ENCODE measurements at places on chromosomes 7 and 10.

- no peak overlapping the region for H3K27ac ChIP-seq
- no peaks in the 10 kb centered on the region for H3K36me3 ChIP-seq
- H3K4me3 ChIP-seq, result no peak overlapping the region
- no peaks in the 10 kb centered on the region for H3K27me3 ChIP-seq
- DNase-seq, result no peak
These were observed 95.1 kb downstream of the USP6NL start for GRCh38 chr10:11516431-11516746.

DNA sequence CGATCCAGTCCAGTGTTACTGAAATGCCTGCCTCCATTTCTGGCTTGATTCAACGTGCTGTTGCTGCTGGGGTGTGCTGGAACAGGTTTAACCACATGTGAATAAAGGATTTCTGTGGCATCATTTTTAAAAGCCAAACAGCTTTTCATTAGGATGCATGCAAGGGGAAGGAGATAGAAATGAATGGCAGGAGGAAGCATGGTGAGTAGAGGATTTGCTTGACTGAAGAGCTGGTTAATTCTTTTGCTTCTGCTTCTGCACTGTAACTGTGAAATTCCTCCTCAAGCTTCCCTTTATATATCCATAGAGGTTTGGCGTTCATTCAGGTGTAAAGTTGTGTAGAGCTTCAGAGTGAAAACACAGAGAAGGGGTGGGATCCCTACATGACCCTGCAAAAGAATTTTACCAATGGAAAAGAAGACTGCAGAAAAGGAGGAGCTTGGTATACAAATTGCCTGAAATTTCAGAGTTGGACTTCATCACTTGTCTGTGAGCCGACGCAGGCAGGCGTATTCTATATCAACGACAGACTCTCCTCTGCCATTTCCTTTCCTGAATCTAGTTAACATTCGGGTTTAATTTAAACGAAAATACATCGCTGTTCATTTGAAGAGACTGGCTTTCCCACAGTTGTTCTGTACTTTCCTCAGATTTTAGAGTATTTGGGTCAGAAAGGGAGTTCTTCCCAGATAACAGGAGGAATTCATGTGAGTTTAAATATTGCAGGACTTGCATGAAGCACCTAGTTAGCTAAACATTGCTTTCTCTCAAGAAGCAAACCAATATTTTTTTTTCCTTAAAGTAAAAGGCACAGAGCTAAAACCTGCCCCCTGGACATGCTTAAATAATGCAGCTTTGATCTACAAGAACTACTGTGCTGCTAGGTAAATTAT lies at the start of gene SOSTDC1:
SOSTDC1 (minus strand) TSS at position 270 of the 893 bp plus-strand sequence; CDS start at position 200, 70 bp downstream.
- H3K4me1 ChIP-seq, result no peaks in the 10 kb centered on the region
- no peak for DNase-seq
- no peaks in the 10 kb centered on the region for H3K36me3 ChIP-seq
- peak within 1 kb of the TSS; percentile 14 for H3K4me3 ChIP-seq
- H3K27me3 ChIP-seq, result no peaks in the 10 kb centered on the region

DNA sequence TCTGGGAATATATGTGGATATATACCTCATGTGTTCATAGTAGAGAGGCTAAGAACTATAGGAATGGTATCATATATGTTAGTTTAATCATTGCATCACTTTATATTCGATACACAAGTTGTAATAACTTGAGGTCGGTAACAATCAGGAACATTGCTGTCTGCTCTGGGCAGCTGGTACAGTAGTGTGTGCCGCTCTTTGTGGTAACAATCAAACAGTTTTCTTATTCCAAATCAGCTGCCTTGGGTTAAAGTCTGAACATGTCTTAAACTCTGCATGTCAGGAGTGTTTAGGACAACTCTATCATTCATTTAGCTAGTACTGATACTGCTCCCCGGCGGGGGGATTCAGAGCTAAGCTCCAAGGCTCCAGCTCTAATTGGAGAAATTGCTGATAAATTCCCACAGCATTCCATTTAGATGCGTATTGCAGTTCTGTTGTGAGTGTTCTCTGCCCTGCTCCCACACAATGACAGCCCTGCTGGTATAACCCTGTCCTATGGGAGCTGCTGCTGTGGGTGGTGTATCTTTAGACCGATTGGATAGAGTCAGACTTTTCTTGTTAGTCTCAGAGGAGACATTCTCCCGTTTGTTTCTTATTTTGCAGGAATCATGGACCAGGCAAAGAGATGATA lies 707.5 kb upstream of the FZD8 start:
- H3K36me3 ChIP-seq, result no peaks in the 10 kb centered on the region
- peaks cover 7% of the 10 kb centered on the region for H3K4me1 ChIP-seq
- H3K27me3 ChIP-seq, result no peaks in the 10 kb centered on the region
- no peak overlapping the region for H3K4me3 ChIP-seq
- DNase-seq, result no peak
- no peak overlapping the region for H3K27ac ChIP-seq

DNA sequence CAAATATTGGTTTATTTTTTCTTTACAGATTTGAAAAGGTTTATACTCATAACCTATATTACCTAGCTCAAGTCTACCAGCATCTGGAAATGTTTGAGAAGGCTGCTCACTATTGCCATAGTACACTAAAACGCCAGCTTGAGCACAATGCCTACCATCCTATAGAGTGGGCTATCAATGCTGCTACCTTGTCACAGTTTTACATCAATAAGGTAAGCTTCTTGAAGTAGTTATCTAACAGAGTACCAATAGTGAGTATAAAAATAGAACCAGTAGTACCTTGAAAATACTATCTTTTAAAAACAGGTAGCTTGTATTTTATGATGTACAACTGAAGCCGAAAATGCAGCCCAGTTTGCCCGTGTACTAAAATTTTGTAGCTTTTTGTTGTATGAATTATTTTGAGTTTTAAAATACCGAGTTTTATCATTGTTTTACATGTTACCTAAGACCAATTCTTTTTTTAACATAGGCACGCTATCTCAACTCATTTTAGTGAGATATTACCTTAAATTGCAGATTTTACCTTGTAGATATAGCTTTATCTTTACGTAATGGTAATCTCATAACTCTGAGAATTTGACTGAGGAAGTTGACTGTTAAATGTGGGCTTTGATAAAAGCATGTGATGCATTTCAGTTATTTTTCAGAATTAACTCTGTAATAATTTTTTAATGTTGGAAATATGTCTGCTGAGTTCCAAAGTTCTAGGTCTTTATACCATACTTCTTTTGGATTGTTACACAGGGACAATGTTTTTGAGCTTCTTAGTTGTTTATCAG lies 17.3 kb downstream of the KIFBP start:
- no peaks in the 10 kb centered on the region for H3K4me1 ChIP-seq
- no peaks in the 10 kb centered on the region for H3K27me3 ChIP-seq

DNA sequence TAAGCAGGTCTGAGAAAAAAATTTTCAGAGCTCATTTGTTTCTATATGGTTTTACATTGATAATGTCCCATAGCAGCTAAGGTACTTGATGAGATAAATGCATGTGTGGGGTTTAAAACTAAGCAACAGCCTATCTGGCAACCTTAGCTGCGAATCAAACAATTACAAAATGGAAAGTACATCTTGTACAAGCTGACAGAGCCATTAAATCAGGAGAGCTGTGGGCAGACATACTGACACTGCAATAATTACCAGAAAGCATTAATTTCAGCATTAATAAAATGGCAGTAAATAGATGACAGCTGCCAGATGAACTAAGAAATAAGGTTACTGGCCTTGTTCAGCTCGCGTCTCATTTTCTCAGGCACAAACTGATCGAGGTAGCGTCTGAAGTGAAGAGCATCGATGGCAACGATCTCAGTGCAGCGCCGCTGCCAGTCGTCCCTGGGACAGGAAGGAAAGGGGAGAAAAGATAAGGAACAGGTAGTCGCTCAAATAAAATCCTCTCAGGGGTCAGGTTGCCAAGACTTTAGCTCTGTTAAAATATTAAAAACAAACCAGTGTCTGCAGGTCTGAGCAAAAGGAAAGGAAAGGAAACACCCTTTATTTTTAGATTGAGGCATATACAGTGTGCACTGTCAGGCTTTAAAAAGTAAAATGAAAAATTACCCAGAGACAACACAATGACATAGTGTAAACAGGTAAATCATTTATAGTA lies 79.7 kb upstream of the OGDHL start:
- no peak overlapping the region for H3K27ac ChIP-seq
- no peaks in the 10 kb centered on the region for H3K4me1 ChIP-seq
- no peaks in the 10 kb centered on the region for H3K36me3 ChIP-seq
- H3K4me3 ChIP-seq, result no peak overlapping the region
